ENCODE measurements at places on chromosomes 5 and 9. TPM values are rescaled to one million over a fixed set of nuclear protein-coding genes. Genes with fewer than 3 reads are reported as not detected.

The SLC46A2 gene
- 0.30 TPM for polyA plus RNA-seq

The UNC5A gene
- 0.15 TPM for polyA plus RNA-seq

The ADAMTS13 gene
- 2.4 TPM for polyA plus RNA-seq

The OTULINL gene
- polyA plus RNA-seq = 17.6 TPM

DNA sequence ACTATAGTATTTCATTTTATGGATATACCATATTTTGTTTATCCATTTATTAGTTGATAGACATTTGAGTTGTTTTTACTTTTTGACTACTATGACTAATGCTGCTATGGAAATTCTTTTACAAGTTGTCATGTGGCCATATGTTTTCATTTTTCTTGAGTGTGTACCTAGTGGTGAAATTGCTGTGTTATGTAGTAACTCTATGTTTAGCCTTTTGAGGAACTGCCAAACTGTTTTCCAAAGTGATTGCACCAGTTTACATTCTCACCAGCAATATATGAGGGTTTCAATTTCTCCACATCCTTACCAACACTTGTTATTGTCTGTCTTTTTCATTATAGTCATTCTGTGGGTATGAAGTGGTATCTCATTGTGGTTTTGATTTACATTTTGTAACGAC lies 75.4 kb downstream of the GRIA1 start:
- no peak overlapping the region for H3K27ac ChIP-seq
- no peaks in the 10 kb centered on the region for H3K4me1 ChIP-seq
- H3K36me3 ChIP-seq = no peaks in the 10 kb centered on the region
- H3K27me3 ChIP-seq = no peaks in the 10 kb centered on the region
- no peak for DNase-seq

DNA sequence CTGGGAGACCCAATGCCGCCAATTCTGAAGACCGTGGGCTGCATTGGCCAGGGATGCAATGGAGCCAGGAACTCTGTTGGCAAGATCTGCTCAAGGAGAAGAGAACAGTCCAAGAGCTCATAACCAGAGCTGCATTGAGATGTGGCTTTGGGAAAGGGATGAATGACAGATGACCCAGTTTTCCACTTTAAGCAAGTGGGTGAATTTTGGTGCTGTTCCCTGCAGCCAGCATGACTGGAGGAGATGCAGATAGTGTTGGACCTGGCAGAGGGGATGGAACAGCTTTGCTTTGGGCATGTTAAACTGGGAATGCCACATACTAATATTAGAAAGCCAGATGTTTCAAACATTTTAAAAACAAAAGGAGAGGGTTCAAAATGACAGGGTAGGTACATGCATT lies 143.1 kb downstream of the FSTL4 start:
- DNase-seq = no peak
- H3K4me1 ChIP-seq = no peaks in the 10 kb centered on the region
- H3K36me3 ChIP-seq = no peaks in the 10 kb centered on the region
- no peak overlapping the region for H3K27ac ChIP-seq

DNA sequence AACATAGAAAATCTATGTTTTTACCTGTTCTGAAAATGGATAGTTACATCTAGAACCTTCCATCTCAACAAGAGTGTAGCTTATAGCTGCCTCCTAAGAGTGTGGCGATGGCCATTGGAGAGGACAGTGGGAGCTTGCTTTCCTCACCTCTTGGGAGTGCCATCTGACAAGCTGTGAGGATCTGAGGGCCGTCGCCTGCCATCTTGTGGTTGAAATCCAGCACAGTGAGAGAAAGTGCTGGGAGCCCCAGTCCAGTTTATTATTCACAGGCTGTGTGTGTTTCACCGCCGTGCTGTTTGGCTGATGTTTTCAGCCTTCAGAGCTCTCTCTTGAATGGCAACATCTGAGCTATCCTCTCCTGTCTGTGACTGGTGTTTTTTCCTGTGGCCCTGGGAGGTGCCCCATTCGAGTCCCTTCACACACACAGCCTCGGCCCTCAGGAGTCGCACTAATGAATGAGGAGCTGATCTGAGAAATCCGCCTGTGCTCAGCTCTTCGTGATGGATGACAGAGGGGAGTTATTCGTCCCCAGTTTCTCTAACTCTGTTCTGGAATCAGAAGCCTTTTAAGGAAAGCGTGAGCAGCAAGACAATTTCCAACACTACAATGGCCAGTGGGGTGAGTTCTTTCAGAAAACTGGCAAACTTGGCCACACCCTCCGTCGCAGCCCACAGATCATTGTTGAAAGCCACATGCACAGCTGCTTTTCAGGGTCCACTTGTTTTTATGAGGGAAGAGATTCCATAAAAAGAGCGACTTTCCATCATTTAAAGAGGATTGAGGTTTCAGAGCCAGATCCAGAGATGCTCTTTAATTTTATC lies 170.3 kb downstream of the PDZD2 start:
- no peaks in the 10 kb centered on the region for H3K27me3 ChIP-seq
- H3K36me3 ChIP-seq = no peaks in the 10 kb centered on the region
- H3K4me1 ChIP-seq = no peaks in the 10 kb centered on the region
- peak; percentile 62 for DNase-seq
- H3K4me3 ChIP-seq = no peak overlapping the region

GRCh38 chr9:6584881-6585597 lies 60.5 kb downstream of the GLDC start:
- H3K4me1 ChIP-seq = no peaks in the 10 kb centered on the region
- no peaks in the 10 kb centered on the region for H3K27me3 ChIP-seq
- no peaks in the 10 kb centered on the region for H3K36me3 ChIP-seq
- no peak overlapping the region for H3K27ac ChIP-seq
- no peak overlapping the region for H3K4me3 ChIP-seq

- H3K4me1 ChIP-seq = no peaks in the 10 kb centered on the region
- no peak overlapping the region for H3K4me3 ChIP-seq
- DNase-seq = no peak
- H3K27ac ChIP-seq = no peak overlapping the region
- H3K27me3 ChIP-seq = no peaks in the 10 kb centered on the region
Observed at GRCh38 chr9:22064957-22065356, 55.9 kb upstream of the CDKN2B start.

GRCh38 chr9:131972889-131973288 lies 106.8 kb downstream of the MED27 start:
- H3K4me1 ChIP-seq = peaks cover 2% of the 10 kb centered on the region
- H3K36me3 ChIP-seq = no peaks in the 10 kb centered on the region
- no peak for DNase-seq
- no peak overlapping the region for H3K4me3 ChIP-seq
- H3K27me3 ChIP-seq = no peaks in the 10 kb centered on the region

- no peaks in the 10 kb centered on the region for H3K27me3 ChIP-seq
- H3K4me1 ChIP-seq = no peaks in the 10 kb centered on the region
Observed at GRCh38 chr9:134778841-134779411, 101.7 kb upstream of the FCN2 start.

DNA sequence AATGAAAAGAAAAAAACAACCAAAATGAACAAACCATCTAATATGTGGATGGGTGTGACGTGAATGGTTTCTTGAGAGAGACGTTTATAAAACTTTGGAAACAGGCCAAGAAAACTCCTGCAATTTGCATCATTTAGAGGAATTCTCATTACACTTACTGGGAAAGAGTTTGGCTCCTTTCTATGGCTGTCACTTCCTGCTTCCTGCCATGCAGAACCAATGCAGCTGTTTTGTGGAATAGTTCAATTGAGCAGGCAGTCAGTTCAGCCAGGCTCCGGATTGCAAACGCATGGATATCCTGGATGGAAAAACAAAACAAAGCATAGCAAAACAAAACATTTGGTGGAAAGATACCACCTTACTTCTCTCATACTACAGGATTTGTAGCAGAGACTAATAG lies 36.6 kb downstream of the FAM114A2 start:
- no peak for DNase-seq
- H3K27ac ChIP-seq = peak overlapping the region; percentile 5

All from small intestine (tissue), 16 donors.